ENCODE measurements at places on chromosomes 12 and 14.

GRCh38 chr12:34295366-34296142, 273.3 kb downstream of the ALG10 start:
- DNase-seq: no peak

DNA sequence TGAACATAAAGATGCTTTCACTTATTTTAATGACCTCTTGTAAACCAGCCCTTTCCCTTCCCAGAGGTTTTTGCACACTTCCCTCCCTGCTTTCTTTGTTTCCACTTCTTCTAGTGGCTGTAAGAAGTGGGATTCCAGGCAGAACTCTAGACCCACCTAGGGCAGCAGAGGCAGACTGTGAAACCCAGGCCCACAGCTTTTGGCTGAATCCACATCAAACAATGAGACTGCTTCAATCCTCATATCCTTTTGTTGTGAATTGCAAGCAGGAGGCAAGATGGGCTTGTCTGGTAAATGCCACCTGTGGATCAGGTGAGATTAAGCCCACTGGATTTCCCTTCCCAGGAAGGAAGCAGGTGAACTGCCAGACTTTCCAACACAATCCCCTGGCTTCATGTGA, 12.8 kb downstream of the CCDC177 start:
- DNase-seq: no peak

DNA sequence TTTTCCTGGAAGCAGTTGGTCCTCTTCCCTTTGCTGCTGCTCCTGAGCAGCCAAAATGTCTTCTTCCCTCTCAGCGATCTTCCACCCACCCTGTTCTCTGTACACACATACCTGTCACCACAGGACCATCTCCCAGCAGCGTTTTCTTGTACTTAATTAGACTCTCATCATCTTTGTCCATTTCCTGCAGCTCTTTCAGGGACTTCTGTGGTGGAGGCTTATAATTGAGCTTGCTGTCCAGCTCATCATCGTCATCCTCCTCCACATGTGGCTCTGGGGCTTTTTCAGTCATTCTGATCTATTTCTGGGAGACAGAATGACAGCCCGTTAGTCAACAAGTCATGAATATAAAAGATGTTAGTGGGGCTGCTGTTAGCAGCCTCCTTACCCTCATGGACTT, 11.0 kb downstream of the ARHGDIB start:
- no peak for DNase-seq

- no peak for DNase-seq
Observed at GRCh38 chr12:45762185-45763110, 32.9 kb downstream of the ARID2 start.

DNA sequence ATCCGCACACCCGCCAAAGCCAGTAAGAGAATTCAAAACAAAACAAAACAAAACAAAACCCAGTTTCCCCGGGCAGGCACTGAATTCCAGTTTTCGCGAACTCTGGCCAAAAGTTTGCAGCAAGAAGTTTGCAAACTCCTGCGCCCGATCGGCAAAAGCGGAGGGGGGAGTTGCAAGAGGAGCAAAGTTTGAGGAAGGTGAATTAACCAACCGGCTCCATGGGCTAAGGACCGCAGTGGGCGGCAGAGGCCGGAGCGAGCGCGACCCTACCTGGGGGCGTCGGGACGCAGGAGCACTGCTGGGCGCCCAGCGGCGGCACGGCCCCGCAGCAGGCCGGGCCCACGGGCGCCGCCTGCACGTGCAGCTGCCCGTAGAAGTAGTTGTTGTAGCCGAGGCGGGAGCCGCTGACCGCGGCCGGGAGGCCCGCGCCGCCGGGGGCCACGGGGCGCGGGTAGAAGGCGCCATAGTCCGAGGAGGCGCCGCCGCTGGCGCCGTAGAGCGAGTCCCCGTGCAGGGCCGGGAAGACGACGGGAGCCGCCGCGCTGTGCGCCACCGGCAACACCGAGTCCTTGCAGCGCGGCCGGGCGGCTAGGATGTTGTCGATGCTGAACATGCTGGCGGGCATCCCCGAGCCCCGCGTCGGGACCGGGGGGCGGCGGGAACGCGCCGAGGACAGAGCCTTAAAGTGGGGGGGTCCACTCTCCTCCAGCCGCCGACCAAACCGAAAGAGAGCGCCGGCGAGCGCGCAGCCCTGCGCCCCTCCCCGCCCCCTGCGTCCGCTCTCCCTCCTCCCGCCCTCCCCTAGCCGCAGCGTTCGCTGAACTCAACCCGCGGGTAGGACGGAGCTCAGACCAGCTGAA, at the start of gene GSC:
GSC (minus strand) TSS at position 723 of the 860 bp plus-strand sequence; CDS start at position 625, 98 bp downstream.
- DNase-seq: no peak

DNA sequence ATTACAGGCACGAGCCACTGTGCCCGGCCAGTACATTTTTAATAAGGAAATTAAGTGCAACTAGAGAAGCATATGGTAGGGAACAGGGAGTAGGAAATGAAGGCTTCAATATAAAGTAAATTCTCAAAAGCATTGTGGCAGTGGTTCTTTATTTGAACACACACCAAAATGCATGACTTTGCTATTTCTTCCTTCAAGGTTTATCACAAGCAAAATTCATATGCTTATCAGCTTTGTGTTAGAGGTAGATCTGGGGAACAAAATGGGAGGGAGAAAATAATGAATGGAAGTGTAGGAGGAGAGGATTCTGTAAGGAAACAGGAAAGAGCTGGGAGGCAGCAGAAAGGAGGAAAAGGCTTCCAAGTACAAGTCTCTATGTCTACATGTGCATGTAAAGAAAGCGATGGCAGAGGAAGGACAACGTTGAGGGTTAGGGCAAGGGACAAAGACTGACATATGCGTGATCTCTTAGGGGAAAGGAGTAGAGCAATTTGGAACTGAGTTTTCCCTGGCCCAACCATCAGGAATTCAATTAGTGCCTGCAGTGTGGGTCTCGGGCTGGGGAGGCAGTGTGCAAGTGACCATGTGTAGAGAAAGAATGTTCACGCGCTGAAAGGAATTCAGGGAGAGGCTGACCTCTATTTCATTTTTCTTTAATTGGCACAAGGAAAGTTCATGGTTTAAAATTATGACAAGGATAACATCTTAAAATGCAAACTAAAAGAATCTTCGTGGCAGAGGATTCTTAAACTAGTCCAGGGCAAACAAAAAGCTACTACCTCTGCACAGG, 22.9 kb upstream of the RASSF8 start:
- no peak for DNase-seq

DNA sequence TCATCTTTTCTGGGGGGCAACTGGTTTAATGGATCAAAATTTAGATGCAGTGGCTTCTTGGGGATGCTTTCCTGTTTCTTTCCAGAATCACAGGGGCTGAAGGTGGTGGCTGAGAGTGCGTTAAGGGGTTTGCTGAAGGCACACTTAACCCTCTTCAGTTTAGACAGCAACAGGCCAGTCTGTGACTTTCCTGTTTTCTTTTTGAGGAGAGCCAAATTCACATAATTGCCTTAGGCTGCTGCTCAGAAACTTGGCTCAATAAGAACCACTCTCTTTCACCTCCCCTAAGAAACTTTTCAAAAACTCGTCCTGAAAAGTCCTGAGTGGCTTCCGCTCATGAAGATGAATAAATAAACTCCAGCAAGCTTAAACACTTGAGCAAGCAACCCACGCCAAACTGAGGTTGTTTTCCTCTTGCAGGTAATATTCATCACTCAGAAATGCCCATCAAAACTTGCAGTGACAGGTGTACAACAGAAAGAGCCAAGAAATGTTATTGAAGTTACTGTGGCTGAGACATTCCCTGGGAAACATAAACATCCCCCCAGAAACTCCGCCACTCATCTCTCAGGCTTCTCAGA, 510.4 kb downstream of the TMEM132D start:
- DNase-seq: no peak

DNA sequence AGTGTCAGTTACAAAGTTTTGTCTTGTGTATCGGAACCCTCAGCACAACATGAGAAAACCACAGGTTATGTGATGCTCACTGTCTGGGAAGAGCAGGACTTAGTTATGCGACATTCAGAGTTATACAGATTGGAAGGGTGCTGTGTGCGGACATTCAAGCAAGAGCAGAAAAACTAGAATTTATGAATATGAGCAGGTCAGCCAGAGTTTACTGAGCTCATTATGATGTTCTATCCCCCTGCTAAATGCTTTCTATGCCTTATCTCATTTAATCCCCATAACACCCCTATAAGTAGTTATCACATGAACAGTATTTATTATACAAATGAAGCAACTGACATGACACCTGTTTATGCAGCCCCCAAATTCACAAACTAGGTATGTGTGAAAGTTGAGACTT, 1083.2 kb downstream of the FLRT2 start:
- no peak for DNase-seq

DNA sequence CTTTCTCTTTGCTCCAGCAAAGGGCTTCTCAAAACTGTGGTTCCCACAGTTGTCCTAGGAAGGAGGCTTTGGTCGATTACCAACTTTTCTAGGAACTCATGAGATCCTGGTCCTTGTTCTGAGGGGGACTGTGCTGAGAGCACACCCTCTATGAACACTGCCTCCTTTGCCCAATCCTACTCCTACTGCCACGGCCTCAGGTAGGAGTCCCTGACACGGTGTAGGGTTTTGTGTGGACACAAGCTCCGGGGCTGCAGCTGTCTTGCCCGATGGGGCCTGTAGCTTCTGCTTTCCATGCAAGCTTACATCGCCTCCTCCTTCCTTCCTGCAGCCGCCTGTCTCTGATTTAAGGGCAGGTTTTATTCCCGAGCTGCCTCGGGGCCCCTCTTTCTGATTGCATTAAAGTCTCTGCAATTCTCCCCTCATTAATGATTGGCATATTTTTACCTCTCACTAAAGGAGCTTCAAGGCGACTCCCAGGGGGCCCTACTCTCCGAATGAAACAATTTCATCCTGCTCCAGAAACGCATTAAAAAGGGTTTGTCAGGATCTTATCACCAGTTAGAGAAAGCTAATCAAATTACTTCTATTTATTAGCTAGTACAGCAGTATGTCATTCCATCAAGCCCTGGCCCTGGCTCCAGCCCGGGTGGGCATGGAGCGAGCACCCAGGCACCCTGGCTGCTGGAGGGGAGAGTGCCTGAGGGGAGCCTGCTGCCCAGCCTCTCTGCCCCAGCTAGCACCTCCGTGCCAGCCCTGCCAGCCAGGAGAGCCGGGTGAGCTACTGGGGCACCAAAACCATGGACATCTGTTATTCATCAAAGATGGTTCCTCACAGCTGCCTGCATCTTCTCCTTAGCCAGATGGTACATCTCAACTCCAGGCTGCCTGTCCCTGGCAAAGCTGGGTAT, 38.0 kb upstream of the ESRRB start:
- no peak for DNase-seq

- DNase-seq: no peak
Observed at GRCh38 chr12:2581293-2582045, 213.3 kb upstream of the FKBP4 start.

DNA sequence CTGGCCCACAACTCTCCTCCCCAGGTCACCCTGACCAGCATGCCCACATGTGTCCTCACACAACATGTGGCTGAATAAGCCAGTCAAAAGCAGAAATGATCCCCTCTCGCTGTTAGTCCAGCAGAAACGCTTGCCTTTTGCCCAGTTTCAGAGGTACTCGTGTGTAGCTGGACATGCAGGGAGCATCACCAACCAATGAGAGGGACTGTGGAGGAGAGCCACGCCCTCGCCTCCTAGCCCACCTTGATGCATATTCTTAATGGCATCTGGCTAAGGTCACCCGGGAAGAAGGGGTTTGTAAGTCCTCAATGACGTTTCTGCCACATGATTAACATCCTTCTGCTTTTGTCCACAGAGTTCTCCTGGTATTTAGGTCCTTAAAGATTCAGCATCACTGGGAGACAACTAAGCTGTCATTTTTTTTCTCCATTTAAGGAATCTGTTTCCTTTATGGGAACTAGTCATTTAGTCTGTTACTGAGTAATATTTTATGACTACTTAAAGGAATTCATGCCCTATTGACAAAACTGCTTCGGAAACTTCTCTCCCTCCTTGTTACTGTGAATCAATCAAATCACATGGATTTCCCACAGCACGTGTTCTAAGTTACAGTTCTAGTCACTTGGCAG, 134.0 kb downstream of the GCH1 start:
- no peak for DNase-seq

- DNase-seq: no peak
Observed at GRCh38 chr12:51911307-51911706, 4.0 kb downstream of the ACVRL1 start.

- no peak for DNase-seq
Observed at GRCh38 chr12:106046947-106047346, 91.8 kb downstream of the NUAK1 start.

DNA sequence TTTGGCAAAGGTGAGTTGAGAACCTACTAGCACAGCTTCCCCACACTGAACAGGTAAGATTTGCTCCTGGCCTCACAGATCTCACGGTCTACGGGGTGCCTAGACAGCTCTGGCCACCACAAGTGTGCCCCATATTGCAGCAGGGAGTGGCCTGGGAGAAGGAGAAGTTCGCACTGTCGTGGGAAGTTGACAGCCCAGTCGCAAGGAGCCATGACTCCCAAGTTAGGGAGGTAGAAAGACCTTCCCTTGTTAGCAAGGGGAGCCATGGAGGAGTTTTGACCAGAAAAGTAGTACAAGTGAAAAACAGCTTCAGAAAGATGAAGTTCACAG, 316.3 kb downstream of the BCL11B start:
- DNase-seq: no peak

- DNase-seq: no peak
Observed at GRCh38 chr12:126772171-126772864, 1494.7 kb upstream of the TMEM132C start.

Measured in activated CD4-positive, alpha-beta T cell treated with anti-CD3 and anti-CD28 coated beads, Interleukin-2, amount 50 U/mL, for 24 hours (primary cell).